ENCODE measurements at places on chromosomes 7 and 10.

GRCh38 chr10:74213571-74214162 lies 62.6 kb downstream of the ADK start:
- DNase-seq, result peak; percentile 31

DNA sequence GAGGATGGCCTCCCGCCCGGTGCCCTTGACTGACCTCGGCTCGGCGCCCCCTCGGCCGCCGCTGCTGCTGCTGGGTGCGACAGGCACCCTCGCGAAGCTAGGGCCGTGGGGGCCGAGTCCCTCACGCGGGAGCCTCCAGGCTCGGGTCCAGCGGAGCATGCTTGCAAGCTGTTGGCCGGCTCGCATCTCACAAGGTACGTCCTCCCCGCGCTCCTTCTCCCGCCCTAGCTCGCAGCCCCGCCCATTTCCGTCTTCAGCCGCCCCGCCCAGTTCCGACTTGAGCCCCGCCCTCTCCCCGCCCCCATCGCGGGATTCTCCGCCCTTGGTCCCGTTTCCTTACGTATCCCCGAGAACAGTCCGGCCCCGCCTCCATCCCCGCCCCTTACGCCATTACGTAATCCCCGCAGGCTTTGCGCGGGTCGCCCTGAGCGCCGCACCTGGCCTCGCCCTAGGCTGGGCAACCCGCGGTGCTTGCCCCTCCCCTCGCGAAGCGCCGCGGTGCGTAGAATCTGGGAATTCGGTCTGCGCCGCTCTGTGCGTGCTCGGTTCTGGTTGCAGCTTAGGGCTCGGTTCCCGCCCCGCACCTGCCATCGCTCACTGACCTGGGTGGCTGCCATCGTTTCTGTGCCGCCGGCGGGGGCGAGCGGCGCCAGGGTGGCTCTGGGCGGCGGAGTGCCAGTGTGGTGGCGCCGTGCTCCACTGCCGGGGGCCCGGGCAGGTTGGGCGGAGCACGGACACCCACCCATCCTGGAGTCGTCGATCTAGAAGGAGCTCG lies at the start of gene ABHD11:
TSS of gene ABHD11 (minus strand) at position 191 of the 775 bp plus-strand sequence. CDS start at position 159, 32 bp downstream.
- DNase-seq, result peak; percentile 98

- no peak for DNase-seq
Measured at GRCh38 chr7:42400961-42401360, 164.0 kb upstream of the GLI3 start.

DNA sequence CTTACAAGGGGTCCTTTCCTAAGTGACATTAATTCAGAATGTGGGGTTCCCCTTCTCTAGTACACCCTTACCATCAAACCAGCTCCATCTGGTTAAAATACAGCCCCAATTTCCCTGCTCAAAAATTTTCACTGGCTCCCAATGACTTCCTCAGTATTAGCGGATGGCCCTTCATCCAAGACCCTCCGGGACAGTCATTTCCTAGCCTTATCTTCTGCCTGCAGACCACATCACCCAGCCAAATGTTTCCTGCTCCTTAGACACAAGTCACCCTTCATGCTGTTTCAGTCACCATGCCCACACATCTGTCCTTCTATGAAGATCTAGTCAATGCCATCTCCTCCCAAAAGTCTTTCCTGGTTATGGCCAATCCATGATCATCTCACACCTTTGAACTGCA lies 45.2 kb downstream of the PARD3 start:
- DNase-seq, result no peak

GRCh38 chr7:1616741-1617140 lies 46.9 kb upstream of the PSMG3 start:
- no peak for DNase-seq

DNA sequence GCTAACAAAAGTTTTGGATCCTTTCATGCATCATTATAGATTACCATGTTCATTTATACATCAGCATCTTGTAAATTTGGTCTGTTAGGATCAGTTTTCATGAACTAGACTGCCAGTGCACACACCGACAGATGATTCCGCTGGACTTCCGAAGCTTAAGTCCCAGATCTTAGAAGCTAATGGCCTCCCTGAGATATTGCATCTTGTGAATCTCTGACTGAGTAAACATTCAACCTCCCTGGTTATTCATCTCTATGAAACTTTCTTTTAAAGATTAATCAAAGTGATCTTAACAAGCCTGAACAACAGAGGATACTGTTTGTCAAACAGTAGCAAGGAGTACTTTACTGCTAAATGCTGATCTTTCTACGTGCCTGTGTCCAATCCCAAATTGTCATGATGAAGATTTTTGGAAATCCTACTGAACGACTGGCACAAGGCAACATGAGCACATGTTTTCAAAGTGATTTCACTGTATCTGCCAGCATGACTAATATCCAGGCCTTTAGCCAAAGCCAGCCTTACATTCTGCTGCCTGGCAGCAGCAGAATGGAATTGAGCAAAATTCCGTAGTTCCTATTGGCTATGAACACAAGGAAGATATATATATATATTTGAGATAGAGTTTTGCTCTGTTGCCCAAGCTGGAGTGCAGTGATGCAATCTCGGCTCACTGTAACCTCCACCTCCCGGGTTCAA lies 91.3 kb upstream of the ANK3 start:
- no peak for DNase-seq

- DNase-seq, result no peak
Measured at GRCh38 chr10:79488870-79489269, 23.5 kb upstream of the EIF5AL1 start.

DNA sequence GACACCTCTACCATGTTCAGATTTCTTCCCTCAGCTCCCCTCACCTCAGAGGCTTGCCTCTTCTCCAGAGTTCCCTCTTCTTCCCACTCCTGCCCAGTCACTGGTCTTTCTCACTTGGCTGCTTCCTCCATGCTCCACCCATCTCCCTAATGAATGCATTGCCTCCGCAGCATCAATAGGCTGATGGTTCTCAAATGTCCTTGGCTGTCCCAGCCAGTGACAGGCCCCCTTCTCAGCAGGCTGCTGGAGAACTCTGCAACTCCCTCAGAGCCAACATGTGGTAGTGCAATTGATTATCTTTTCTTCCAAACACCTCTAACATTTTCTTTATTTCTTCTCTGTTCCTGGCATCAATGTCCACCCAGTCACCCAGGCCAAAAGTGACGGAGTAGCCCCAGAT lies 218.2 kb downstream of the RELN start:
- no peak for DNase-seq

GRCh38 chr10:59907918-59908807 lies 1.8 kb upstream of the CCDC6 start:
- peak; percentile 42 for DNase-seq

GRCh38 chr10:132847856-132848255 lies 61.9 kb upstream of the NKX6-2 start:
- no peak for DNase-seq

DNA sequence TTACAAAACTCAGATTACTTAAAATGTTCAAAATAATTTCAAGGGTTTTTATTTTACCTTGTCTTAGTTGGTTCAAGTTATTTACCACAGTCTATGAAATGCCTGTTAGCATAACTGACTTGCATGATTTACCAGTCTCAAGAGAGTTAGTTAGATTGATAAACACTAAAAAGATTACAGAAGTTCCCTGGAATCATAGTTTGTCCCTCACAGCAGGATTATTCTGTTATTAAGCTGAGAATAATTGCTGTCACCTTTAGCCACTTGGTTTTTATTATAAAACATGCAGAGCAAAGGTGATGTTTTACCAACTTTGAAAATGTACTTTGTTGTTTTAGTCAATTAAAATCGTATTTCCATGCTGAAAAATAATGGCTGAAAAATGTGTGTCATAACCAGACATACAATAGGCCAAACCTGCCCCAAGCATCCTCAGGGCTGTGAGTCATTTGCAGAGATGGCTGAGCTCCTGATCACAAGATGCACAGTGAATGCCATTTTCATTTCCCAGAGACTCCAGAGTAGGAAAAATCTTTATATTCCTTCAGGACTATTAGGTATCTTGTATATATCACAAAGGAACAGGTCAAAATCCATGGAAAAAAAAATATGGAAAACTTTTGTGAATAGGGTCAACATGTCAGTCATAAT lies 87.8 kb upstream of the DKK1 start:
- DNase-seq, result no peak

GRCh38 chr7:1368682-1369571 lies 90.3 kb downstream of the MICALL2 start:
- no peak for DNase-seq

DNA sequence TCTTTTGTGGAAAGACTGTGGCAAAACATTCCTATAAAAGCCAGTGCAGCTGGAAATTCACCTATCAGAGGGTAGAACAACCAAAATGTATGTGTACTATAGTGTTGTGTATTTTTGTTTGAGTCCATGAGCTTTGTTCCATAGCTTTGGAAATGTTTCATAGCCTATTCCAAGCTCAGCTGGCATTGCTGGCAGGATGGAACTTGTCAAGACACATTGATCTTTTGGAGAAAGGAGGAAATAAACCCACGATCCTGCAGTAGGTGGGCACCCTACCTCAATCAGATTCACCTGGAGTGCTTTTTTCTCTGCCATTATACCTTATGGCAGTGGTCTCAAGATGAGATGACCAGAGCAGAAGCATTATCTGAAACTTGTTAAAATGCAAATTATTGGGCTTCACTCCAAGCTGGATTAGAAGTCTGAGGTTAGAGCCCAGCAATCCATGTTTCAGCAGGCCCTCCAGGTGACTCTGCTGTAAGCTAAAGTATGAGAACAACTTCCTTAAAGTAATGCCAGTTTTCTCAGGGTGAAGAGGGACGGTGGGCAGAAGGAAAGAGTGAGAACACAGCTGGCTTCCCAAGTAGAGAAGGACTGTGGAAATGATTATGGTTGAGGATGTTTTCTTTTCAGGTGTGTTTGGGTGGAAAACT lies 30.3 kb upstream of the CDK1 start:
- DNase-seq, result no peak

DNA sequence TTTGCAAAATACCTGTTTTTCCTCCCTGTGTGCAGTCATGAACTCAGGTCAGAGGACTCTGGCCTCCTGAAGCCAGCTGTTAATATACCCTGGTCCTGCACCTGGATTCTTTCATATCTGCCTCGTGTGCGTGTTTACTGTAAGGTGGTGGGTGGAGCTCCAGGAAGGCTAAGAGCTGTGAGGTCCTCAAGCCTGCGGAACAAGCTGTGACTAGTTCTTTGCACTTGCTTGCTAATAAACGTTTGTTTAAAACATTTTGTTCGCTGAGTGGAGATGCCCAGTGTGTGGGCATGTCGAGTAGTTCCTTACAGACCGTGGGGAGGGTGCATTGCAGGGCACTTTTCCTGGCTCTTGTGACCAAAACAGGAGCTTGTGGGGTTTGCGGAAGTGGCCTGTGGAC lies 139.0 kb downstream of the DOCK1 start:
- no peak for DNase-seq

DNA sequence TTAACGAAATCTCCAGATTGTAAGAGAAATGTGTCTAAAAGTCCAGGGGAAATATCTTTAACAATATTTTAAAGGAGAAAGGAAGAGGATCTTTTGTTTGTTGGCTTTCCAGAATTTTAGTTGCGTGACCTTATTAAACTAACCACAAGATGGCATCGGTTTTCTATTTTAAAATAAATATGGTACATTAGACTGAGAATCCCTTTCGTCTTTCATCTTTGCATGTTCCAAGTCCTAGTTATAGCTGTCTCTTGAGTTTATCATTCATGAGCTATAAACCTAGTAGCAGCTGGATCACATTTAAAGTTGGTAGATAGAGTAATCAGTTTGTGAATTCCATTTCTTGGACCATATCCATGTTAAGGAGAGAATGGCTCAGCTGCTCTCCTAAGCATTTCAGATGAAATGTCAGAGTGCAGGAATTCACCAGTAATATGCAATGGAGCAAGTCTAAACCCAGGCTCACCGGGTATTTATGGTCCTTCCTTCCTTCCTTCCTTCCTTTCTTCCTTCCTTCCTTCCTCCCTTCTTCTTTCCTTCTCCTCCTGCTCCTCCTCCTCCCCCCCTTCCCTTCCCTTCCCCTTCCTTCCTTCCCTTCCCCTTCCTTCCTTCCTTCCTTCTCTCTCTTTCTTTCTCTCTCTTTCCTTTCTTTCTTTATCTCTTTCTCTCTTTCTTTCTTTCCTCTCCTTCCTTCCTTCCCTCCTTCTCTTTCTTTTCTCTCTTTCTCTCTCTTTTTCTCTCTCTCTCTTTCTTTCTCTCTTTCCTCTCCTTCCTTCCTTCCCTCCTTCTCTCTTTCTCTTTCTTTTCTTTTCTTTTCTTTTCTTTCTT lies 57.8 kb upstream of the RAB18 start:
- peak; percentile 28 for DNase-seq

DNA sequence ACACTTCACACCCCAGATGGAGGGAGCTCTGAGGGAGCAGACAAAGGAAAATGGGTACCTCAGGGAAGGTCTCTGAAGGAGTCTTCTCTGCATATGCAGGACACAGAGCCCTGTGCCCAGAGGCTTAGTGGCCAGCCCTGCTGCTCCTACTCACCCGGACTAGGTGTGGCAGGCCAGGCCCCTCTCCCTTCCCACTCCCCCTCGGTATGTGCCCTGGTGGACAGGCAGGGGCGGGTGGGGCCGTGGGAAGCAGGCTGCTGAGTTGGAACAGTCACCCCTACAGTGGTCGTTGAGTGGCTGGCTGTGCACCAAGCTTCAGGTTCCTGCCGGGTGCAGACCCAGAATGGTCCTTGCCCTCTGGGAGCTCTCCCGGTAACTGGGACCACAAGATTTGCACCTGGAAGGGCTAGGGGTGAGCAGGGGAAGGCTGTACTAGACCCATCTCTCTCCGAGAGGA lies 68.6 kb downstream of the ZMIZ1 start:
- DNase-seq, result no peak

DNA sequence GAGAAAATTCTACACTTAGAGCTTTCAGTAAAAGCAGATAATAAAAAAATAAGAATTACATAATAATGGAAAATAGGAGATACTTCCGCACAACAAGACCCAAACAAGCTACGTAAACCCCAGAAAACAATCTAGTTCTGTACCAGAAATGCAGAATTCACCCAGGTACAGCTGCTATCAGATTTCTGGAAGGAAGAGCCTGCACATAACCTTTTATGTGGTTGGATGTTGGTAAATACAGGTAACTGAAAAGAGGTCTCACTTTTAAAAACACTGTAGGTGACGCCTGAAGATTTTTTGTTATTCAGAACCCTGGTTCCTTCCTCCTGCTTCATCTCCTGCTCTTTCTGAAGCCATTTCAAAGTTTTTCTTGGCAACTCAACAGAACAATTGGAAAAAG lies 29.9 kb downstream of the PANK1 start:
- DNase-seq, result no peak

GRCh38 chr10:123584419-123584775 lies 81.8 kb upstream of the GPR26 start:
- DNase-seq, result no peak

DNA sequence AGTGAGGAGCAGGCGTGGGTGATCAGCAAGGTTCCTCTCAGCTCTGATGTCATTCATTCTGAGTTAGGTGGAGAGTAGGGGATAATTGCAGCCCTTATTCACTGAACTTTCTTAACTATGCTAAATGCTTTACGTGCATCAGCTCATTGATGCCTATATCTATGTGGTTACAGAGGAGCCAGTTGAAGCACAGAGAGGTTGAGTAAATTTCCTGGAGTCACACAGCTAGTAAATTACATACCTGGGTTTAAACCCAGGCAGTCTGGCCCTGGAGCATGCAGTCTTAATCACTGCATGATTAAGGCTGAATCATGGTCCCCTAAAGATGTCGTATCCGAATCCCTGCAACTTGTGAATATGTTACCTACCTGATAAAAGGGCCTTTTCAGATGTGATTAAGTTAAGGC lies 99.6 kb downstream of the GRK5 start:
- DNase-seq, result no peak

Measured in stimulated activated naive CD4-positive, alpha-beta T cell (primary cell).